Activated T-helper 1 cell treated with anti-CD3 and anti-CD28 coated beads, Interleukin-12 subunit alpha, Interleukin-12 subunit beta, Interleukin-2, Interleukin-4 antibody, amounts not matched to agents 30 ng/mL and 10 ng/mL and 1 ng/mL, durations not matched to agents 14 hours and 24 hours and 36 hours (primary cell): ENCODE measurements at places on chromosomes 6 and 20. TPM values are rescaled to one million over a fixed set of nuclear protein-coding genes. Genes with fewer than 3 reads are reported as not detected.

DNA sequence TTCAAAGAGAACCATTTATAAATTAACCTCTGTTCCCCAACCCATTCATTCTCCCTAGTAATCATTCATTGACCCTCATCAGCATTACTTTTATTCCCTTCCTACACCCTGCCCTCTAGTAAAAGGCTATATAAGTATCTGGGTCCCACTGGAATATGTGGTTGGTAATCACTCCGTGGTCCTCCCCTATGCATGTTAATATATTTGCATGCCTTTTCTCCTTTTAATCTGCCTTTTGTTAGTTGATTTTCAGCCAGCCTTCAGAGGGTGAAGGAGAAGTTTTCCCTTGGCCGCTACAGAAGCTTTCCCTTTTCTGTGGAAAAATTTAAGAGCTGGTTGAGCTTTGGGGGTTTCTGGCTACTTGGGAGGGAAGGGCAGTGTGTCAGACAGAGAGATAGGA is 585.6 kb downstream of the UTRN start:
- no peak for DNase-seq

DNA sequence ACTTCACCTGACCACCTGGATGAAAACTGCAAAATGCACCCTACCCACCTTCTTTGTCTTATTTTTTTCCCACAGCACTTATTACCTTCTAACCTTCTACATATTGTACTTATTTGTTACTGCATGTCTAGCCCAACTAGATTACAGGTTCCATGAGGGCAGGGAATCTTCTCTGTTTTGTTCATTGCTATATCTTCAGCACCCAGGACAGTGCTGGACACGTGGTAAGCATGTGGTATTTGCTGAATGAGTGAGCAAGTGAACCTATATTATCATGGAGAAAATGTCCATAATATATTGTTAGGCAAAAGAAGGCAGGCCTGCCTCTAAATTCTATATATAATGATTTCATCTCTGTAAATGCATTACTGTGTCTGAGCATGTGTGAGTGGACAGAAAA is 107.0 kb downstream of the TRERF1 start:
- DNase-seq, result no peak

- DNase-seq, result peak; percentile 21
These were observed at the start of gene TREML2 for GRCh38 chr6:41200901-41201763. TSS of gene TREML2 (minus strand) at chr6:41201149. CDS start at chr6:41201008, 141 bp downstream.

- no peak for DNase-seq
These were observed 70.2 kb downstream of the SNX9 start for GRCh38 chr6:157893238-157893637.

DNA sequence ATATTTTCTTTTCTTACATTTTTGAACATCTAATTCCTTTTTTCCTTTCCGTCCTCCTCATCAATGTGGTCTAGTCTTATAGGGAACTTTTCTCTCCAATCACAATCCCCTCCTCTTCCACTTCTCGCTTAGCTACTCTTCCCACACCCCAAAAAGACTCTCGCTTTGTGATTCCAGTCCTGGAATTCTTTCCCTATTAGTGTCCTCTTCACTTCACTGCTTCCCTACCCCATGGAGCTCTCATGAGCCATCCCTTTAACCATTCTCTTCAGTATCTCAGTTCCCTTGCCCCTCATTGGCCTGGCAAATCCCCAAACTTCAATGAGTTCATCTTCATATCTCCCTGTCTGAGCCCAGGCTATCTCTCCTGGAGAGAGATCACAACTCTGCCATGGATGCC is 55.3 kb upstream of the CEP85L start:
- DNase-seq, result no peak

- no peak for DNase-seq
These were observed 2.7 kb upstream of the MEI4 start for GRCh38 chr6:77650098-77650663.

GRCh38 chr6:8268606-8269005 is 166.3 kb upstream of the EEF1E1 start:
- no peak for DNase-seq

- DNase-seq, result no peak
These were observed 70.0 kb upstream of the SASH1 start for GRCh38 chr6:148272597-148272996.

TPD52L1 gene
- total RNA-seq, result 0.29 TPM in 1 of 2 replicates, not detected in the other
